Omental fat pad (tissue), 4 donors: ENCODE measurements at places on chromosomes 16 and 17.

DNA sequence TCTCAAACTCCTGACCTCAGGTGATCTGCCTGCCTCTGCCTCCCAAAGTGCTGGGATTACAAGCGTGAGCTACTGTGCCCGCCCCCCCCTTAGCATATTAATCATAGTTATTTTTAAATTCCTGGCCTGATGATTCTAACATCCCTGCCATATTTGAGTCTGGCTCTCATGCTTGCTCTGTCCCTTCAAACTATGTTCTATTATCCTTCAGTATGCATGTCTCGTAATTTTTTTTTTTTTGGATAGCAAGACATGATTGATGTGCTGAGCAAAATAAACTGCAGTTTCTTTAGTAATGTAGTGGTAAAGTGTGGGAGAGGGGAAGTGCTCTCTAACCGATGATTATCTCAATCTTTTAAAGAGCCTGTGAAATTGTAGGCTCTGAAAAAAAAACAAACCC is 34.3 kb upstream of the TMEM92 start:
- no peak for DNase-seq

- no peak for DNase-seq
Observed at GRCh38 chr17:77604973-77605313, 353.6 kb upstream of the TNRC6C start.

DNA sequence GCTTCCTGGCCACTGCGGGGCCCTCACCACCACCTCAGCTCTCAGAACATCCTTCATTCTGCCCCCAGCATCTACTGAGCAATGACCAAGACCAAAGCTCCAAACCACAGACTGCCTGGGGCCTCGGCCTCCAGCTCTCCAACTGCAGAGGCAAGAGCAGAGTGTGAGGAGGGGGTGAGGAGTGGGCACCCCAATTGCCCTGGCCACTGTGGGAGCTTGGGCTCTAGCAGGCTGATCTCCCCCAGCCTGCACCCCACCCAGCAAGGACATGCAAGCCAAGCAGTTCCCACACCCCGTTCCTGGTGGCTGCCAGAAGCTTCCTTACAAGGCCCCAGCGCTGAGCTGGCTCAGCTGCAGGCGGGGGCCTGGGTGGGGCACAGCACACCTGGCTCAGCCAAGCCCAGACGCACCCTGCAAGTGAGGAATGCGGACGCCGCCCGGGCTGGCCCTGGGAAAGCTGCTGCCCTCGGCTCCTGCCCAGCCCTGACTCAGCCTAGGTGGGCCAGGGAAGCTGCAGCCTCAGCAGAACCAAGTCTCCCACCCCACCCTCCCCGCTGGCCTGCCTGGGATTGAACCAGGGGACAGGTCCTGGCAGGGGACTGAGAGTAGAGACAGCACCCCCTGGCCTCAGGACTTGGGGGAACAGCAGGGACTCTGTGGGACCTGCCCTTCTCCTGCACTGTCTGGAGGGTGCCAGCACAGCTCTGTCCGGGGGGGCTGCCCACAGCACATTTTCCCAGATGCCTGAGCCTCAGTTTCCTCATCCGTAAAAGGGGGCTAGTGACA is 29.7 kb upstream of the KRT17 start:
- DNase-seq = no peak

DNA sequence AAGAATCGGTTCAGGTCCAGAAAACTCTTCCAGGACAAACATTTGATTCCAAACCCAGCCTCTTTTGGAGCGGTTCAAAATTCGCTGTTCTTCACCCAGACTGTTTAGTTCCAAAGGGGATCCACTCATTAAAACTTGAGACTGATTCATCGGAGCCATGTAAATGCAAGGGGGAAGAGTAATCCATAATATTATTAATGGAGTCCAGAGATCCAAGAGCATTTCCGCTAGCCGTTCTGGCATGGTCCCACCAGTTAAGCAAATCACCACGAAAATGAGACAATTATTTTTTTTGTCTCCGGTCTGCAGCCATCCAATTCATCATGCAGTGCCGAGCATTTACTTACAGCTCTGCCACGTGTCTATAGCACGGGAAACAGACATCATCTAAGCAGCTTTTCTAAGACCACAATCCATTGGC is 15.1 kb downstream of the CDH8 start:
- DNase-seq = no peak

- DNase-seq = no peak
Observed at GRCh38 chr17:64128787-64129514, 993 bp downstream of the ERN1 start.

DNA sequence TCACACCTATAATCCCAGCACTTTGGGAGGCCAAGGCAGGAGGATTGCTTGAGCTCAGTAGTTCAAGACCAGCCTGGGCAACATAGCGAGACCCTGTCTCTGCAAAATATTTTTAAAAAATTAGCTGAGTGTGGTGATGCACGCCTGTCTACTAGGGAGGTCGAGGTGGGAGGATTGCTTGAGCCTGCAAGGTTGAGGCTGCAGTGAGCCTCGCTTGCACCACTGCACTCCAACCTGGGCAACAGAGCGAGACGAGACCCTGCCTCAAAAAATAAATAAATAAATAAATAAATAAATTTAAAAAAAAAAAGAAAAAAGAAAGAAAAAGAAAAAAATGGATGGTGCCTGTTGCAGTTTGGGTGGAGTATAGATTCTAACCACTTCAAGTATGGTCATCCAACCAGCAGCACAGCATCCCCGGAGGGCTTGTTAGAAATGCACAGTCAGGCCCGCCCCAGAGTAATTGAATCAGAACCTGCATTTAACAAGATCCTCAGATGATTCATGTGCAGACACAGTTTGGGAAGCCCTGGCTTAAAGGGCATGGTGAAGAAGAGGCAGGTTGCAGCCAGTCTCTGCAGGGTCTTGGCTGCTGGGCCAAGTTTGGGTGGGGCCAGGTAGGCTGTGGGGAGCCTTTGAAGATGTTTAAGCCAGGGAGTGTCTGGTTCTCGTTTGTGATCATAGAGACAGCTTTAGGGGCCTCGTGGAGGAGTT is 40.8 kb downstream of the MRC2 start:
- DNase-seq = no peak

GRCh38 chr17:77492446-77493237 is 351.9 kb downstream of the SEC14L1 start:
- DNase-seq = no peak

DNA sequence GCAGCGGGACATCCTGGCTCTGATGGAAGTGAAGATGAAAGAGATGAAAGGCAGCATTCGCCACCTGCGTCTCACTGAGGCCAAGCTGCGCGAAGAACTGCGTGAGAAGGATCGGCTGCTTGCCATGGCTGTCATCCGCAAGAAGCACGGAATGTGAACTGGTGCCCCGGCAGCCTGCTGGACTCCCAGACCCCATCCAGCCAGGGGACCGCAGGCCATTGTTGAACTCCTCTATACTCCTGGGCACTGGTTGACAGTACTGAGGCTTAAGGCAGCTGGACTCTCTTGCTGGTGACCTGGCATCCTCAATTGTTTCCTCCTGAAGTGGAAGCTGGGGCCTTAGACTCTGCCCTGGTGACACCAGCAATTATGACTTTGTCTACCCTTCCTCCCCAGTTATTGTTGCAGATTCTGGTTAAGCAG is 1.2 kb downstream of the THAP11 start:
- no peak for DNase-seq
